ENCODE measurements at places on chromosomes 16 and 17. TPM values are rescaled to one million over a fixed set of nuclear protein-coding genes. Genes with fewer than 3 reads are reported as not detected.

DNA sequence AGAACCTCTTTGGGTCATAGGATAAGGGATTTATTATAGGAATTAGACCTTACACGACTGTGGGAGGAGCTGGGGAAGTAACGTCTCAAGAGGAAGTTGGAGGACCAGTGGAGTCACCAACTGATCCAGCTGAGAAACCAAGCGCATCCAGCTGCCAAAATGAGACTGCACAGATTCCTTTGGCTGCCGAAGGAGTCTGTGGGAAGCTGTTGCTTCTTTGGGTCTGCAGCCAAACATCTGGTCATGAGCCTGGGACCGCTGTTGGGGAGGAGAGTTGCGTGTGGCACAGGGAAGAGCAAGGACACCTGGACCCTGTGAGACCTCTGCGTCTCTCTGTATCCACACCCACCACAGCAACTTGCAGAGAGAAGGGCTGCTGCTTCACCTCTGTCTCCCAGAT, 2.4 kb upstream of the NACA2 start:
- DNase-seq = no peak

DNA sequence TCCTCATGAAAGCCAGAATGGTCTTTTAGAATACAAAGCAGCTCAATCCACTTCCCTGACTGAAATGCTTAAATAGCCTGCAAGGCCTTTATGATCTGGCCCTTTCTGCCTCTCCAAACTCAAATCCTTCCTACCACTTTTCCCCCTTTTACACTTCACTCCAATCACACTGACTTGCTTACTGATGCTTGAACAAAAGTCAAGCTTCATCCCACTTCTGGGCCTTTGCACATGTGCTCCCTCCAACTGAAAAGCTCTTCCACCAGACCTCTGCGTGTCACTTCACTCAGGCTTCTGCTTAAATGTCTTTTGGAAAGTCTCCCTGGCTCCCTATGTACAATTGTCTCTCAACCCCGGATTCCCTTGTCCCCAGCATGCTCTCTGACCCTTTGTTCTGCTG, 13.3 kb upstream of the TERB1 start:
- no peak for DNase-seq

- no peak for DNase-seq
These were observed 57.8 kb upstream of the CIBAR2 start for GRCh38 chr16:85170066-85170491.

DNA sequence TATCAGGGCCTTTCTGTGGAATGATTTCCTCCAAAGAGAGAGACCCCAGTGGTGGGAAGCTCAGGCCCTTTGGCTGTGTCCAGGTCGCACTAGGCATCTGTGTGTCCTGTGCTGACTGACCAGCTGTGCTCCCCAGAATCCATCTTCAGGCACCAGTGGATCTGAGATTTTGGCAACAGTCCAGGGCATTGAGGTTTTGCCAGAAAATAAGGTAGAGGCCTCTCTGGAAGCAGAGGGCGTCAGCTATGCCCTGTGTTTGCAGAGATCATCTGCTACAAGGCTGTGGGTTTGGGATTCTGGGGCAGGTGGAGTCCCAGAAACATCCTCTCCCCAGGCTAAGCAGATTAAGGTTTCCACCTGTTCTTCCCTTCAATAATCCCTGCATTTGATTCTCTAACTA, 57.5 kb upstream of the TOB1 start:
- no peak for DNase-seq

DNA sequence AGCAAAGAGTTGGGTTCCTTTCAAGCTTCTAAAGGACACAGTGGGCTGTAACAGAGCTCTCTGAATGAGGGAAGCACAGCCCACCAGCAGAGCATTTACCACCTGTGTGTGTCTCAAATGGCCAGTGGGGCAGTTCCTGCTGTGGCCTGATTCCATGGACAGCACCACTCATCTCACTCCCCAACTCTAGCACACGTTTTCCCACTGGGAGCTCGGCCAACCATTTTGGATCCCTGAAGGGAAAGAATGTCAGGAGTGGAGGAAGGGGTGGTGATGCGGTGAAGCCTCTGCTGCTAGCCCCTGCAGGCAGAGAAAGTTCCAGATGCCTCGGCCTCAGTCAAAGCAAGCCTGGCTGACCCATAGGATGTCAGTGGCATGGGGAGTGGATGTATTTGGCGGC, 86.6 kb downstream of the PLXDC1 start:
- no peak for DNase-seq

Gene MYH11
- 8.1 TPM for total RNA-seq

DNA sequence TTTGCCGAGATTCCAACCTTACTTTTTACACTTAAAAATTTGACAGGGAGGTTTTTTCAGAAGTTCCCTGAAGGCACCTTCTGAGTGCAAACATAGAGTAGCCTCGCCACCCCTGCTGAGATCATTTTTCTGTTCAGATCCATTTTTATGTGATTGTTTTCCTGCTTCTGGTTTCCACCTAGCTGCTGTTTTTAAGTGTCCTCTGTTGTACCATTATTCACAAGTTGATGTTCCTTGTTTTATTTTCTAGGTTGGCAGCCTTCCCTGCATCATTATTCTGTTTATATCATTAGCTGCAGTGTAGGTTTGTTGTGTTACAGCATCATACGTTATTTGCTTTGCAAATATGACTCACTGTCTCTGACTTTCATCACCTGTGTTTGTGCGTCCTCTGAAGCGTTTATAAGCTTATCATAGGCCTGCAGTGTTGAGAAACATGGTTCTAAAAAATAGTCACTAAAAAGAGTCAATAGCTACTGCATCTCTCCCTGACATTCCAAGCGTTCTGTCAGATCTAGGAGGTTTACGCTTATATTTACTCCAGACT, 116.9 kb upstream of the CLEC3A start:
- DNase-seq = peak; percentile 13

GRCh38 chr16:6016530-6017184, 919.1 kb upstream of the EEF2KMT start:
- DNase-seq = peak; percentile 81

DNA sequence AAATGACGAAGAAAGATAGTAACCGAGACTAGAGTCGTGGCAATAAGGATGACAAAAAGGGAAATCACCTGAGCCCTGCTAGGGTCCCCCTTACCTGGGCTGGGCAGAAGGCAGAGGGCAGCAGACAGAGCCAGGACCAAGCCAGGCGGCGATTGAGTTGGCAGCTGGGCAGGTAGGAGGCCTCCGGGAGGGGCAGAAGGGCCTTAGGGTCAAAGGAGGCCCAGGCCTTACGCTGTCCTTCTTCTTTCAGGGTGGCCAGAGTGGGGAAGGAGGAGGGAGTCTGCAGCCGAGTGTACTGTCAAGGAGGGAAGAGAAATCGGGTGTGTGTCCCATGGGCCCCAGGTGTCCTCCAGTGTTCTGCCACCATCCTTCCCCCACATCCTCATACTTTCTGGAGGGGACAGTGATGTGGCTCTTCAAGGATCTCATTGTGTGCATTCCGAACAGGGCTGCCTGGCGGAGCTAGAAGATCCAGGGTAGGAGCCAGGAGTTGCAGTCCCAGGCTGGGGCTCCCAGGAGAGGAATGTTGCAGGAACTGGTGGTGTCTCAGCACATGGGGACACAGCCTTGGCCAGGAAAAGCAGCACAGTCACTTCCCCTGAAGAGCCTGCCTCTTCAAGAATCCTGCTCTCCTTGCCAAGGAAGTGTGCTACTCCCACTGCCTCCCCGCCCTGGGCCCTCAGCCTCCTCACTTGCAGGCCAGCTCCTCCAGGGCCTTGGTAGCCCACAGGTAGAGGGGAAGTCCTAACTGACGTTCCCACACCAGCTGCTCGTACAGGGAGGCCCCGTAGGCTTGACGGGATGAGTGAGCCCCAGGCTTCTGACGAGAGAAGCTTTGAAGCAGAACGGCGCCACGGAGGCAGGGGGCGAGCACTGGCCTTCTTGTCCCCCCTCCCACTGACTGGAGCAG, 13.2 kb downstream of the CTC1 start:
- DNase-seq = no peak

- no peak for DNase-seq
These were observed 2.8 kb downstream of the VAT1 start for GRCh38 chr17:43019418-43019817.

Gene RPUSD1
- total RNA-seq = 25.2 TPM

- peak; percentile 93 for DNase-seq
These were observed 563 bp upstream of the ZKSCAN2 start for GRCh38 chr16:25257956-25258860.
